ENCODE measurements at places on chromosomes 2 and 18.

DNA sequence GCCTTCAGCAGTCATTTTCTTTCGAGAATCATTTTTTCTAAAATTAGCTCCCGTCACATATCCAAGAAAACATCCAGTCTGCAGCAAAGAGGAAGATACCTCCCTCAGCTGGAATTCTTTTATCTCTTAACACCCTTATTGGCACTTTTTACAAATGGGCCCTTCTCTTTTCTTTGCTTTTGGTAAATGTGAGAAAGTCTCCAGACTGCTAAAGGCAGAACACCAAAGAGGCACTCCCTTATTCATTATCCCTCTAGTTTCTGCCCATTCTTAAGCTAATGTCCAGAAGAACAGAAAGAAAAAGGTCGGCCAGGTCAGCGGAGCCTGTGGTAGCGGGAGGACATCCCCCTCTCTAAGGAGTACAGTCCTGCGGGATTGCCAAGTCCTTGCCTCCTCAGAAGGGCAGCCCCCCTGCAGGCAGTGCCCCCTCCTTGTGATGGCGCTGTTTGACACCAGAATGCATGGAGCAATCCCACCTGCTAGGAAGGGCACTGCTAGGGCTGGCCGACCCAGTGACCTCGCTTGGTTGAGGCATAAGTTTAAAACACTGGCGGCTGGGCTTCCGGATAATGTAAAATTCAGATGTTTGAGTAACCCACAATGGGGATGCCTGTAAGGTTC lies 34.0 kb downstream of the ST6GAL2 start:
- no peak for DNase-seq

DNA sequence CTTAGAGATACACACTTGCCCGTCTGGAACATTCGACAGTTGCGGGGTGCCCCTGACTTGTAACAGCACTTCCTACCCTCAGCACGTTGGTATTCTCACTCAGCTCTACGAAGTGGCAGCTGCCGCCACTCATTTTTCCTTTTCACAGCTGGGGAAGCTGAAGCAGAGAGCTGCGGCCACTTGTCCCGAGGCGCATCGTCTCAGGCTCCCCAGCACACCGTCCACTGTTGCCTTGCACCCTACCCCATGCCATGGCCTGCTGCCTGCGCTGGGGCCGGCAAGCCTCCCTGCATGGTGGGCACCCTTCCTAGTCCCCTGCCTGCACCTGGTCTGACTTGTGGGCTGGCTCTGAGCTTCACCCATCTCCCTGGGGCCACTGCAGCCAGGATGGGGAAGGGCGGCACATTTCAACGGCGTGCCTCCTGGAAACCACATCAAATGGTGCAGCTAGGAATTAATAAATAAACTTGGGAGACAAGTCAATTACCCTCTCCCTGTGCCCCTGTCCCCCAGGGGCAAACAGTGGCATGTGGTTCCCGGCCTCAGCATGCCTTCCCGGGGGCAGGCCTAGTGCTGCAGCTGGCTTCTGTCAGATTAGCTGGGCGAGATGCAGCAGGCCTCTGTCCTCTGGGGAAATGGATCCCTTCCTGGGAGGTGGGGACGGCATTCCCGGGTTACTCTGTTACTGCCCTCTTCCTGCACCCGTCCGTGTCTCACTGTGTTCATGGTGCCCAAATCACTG lies 64.7 kb upstream of the HAAO start:
- DNase-seq: no peak

GRCh38 chr2:41913311-41913710 lies 134.5 kb upstream of the PKDCC start:
- DNase-seq: no peak

GRCh38 chr2:62741127-62741526 lies 35.6 kb downstream of the EHBP1 start:
- DNase-seq: no peak

DNA sequence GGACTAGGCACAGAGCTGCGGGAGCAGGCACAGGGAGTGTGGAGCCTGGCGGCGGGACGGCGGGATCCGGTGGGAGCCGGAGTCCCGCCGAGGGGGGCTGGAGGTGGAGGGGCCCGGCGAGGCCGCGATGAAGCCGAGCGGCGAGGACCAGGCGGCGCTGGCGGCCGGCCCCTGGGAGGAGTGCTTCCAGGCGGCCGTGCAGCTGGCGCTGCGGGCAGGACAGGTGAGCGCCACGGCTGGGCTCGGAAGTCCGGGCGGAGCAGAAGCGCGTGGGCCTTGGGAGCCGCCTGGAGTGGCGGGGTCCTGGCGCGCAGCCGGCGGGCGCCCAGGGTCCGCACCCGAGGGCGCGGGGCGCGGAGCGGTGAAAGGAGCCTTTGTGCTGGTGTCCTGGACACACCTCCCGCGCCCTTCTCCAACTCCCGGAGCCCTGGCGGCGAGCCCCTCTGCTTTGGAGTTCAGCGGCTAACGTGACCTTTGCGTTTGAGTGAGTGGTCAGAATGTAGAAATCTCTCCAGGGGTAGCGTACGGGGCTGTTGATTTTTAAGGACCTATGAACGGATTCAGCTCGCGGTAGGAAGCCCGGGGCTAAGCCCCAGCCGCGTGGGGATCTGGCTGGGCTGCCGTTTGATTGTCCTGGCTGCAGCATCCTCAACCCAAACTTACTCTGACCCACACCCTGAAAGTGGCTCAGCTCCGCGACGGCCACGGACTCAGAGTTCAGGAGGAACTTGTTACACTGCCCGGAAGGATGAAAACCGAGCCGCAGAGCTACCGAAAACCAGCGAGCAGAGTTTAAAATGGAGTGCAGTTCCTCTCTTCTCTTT lies 448 bp downstream of the IMPA2 start:
- peak; percentile 32 for DNase-seq

DNA sequence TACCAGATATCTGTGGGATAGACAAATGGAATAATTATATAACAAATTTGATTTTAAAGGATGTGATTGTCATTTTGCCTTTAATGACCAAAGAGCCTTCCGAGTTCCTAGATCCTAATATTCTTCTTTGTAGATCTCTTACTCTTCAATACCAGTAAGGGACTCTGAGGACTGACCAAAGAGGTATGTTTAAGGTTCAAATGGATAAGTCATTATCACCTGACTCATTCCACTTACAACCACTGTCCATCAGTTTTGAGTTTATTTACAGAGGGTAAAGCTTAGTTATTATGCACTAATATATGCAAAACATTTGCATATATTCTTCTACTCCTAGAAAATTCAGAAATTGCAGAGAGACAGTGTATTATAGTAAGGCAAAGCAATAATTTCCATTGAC lies 62.7 kb downstream of the CCDC148 start:
- no peak for DNase-seq

GRCh38 chr18:51425475-51425874 lies 228.0 kb upstream of the MEX3C start:
- DNase-seq: no peak

DNA sequence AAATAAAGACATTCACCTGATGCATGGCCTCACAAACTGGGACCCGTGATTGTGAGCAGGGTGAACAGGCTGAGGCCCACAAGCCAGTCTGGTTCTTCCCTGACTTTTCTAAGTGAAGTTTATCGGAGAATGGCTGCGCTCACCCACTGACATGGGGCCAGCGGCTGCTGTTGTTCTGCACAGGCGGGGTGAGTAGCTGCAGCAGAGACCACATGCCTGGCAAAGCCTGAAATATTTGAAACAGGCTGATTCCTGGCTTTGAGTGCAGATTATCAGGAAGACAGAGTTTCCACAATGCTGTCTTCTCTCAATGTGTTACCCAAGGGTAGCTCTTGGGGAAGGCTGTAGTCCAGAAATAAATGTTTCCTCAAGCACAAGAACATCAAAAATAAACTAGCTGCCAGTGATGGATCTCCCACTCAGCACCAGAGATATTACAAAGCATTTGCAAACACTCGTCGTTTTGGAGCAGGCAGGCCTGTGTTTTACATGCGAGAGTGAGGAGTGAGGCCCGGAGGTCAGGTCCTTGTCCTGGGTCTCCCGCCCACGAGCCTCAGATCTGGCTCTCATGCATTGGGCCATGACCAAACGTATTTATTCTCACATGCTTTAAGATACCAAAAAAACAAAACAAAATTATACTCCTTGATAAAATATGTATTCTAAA lies 647.1 kb downstream of the GALR1 start:
- no peak for DNase-seq

DNA sequence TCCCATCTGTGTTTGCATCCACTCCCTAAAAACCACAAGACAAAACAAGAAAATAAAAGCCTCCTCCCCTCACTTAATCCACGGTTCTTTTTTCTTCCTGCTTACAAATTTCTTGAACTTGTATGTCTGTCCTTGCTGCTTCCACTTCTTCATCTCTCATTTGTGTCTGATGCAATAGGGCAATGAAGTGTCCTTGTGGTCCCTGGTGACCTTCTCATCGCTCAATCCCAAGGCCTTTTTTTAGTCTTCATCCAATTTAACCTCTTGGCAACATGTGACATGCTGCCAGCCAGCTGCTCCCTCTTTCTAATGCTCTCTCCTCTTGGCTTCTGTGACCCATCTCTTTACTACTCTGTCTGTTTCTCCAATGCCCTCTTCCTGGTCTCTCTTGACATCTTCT lies 87.6 kb downstream of the SEMA4F start:
- no peak for DNase-seq

- DNase-seq: no peak
Measured at GRCh38 chr2:86298411-86299390, 38.7 kb downstream of the REEP1 start.

GRCh38 chr2:202841090-202841867 lies 30.3 kb downstream of the ICA1L start:
- DNase-seq: no peak

- no peak for DNase-seq
Measured at GRCh38 chr18:56083097-56083521, 495.1 kb upstream of the TCF4 start.

GRCh38 chr2:215727507-215728503 lies 285.5 kb downstream of the MREG start:
- no peak for DNase-seq

DNA sequence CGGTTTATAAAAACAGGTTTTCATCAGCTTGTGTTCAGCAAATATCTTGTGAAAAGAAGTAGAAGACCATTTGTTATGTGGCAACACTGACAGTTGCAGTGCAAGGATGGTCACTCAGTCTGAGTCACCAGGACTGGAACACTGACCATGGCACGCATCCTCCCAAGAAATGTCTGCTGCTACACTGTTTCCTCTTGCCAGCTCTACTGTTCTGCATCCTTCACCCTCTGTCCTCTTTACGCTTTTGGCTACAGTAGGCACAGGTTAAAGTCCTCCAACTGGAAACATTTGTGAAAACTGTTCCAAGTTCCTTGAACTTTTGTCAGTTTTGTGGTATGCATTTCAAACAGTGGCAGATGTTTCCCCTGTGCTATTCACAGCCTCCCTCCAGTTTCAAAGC lies 39.4 kb downstream of the OSR1 start:
- no peak for DNase-seq
